ENCODE measurements at places on chromosomes 7 and 10. TPM values are rescaled to one million over a fixed set of nuclear protein-coding genes. Genes with fewer than 3 reads are reported as not detected.
A peak's percentile ranks its signal among the peaks of the same experiment; 100 is the strongest.

GRCh38 chr7:134750083-134751062 lies 29.1 kb upstream of the CALD1 start:
- peak; percentile 67 for DNase-seq

DNA sequence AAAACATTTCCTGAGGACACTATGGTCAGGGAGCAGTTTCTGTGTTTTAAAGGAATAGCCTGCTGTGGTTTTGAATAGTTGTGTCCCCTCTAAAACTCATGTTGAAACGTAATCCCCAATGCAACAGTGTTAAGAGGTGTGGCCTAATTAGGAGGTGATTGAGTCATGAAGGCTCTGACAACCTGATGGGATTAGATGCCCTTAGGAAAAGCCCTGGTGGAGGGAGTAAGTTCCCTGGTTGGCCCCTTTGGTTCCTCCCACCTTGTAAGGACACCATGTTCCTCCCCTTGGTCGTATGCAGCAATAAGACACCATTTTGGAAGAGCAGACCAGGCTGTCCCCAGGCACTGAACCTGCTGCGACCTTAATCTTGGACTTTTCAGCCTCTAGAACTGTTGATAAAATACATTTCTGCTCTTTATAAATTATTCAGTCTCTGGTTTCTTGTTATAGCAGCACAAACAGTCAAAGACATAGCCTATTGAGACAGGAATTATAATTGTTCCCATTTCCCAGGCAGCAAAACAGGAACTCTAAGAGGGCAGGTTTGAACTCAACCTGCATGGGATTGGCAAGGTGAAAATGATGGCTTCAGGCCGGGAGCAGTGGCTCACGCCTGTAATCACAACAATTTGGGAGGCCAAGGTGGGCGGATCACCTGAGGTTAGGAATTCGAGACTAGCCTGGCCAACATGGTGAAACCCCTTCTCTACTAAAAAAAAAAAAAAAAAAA lies 20.5 kb upstream of the TNS3 start:
- no peak for DNase-seq

The JAKMIP3 gene
- total RNA-seq: 0.08 TPM

The SAMD9 gene
- 8.3 TPM for total RNA-seq

DNA sequence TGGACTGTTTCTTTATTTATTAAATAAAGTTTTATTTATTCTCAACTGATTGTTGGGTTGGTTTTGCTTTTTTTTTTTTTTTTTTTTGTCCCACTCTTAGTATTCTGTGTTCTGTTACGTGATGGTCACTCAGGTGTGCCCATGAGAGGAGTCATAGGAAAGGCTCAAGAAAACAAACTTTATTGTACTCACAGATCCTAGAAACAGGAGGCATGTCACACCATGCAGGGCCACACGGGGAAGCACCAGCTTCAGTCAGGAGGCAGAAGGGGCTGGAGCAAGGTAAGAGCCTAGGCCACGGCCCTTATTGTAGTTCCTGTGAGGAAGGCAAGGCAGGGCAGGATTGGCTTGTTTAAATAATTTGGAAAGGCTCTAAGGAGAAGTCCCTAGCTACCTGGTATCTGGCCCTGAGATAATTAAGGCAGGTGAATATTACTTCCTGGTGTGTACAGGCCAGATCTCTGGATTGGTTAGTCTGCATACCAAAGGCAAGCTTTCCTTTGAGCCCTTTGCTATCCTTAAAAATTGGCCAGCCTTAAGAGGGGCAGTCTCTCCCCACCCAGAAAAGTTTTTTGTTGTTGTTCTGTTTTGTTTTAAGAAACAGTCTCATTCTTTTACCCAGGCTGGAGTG lies 8.3 kb downstream of the ATOH7 start:
- peak; percentile 18 for DNase-seq

GRCh38 chr10:27542812-27543211 lies 38.7 kb downstream of the RAB18 start:
- DNase-seq: no peak

The KCND2 gene
- not detected for total RNA-seq

- no peak for DNase-seq
These were observed 295.9 kb downstream of the CSTF2T start for GRCh38 chr10:51403521-51403920.

DNA sequence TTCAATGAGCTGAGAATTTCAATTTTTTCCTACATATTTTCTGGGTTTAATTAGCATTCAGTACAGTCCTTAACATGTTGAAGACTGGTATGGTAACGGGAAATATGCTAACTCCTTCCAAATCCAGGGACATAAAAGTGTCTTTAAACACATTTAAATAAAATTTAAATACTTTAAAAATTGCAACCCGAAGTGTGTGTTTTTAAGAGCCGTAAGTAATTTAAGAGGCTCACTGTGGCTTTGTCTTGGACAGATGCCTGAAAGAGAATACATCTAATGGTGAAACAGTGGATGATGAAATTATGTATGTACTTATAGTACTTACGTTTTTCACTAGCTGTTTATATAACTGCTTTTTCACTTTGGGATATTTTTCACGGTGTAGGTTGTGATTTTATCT lies 687.3 kb upstream of the CELF2 start:
- DNase-seq: no peak

DNA sequence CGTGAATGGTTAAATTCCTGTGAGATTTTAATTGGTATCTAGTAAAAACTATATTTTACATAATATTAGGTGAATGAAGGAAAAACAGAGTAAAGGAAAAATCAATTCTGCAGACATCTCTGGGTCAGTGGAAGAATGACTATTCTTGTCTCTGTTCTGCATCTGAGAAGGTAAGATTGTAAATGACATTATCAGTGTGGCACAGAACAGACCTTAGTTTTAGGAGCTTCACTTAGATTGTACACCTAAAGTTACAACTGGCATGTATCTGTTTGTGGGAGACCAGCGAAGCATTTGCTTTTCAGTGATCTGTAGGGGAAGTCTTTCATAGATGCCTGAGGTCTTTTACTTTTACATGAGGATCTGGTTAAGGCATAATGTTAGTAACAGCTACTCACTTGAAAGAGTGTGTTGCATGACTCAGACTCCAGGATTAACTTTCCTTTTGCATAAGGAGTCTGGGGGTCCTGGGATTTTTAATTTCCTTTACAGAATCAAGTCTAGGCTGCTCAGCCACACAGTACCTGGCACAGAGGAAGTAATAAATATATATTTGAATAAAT lies 56.2 kb downstream of the JMJD1C start:
- no peak for DNase-seq

The AS3MT gene
- total RNA-seq: not detected

GRCh38 chr7:22972207-22972606 lies 41.7 kb downstream of the HYCC1 start:
- DNase-seq: no peak

GRCh38 chr10:124618470-124619073 lies 125.6 kb downstream of the FAM53B start:
- DNase-seq: no peak

The ASNS gene
- total RNA-seq: 22.2 TPM

DNA sequence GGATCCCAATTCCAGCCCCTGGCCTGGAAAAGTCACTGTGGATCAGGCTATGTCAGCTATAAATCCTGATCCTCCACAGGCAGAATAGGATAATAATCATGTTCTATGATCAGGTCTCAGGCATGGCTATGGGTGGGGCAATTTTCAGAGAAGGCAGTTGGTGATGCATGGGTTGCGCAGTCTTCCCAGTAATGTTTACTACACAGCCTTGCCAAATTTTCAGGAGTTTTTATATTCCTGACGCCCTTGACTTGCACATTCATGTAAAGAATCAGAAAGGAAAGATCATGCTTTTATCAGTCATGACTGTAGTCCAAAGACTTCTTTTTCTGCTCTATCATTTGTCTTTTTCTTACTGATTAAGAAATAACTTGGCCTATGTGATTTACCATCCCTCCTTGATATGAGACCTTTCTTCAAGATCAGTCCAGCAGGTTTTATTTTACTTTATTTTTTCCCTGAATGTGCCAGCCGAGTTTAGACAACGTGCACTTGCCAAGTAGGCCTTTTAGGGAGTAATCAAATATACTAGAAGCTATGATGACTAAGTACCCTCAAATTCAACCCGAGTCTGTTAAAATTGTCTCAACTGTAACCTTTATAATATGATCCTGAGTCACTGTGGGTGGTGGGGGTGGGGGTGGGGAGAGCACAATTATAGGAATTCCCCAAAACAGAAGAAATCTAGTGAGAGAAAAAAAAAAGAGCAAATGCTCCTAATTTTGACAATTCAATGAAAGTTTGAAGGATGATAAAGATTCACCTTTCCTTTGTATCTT lies 31.9 kb downstream of the ARL4A start:
- DNase-seq: no peak

The SEMA3D gene
- not detected for total RNA-seq

- DNase-seq: no peak
These were observed 9.5 kb downstream of the MARVELD1 start for GRCh38 chr10:97723001-97723400.

DNA sequence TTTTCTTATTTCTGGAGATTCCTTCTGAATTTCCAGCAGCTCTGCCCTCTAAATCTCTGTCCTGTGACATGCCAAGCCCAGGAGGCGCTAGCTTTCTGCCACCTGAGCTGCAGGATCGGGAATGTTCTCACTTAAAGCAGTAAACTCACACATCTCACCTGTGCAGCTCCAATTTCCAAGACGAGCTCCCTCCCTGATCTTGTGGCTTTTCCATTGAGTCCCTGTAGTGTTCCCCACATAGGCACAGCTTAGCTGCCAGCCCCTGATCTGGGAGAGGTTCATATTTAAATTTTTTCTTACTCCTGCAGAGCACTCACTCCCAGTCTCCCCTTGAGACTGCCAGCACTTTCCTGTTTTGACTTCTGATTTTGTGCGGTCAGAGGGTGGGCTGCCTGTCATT lies 479.3 kb downstream of the GLRX3 start:
- no peak for DNase-seq
